ENCODE measurements at places on chromosomes 12 and 14.

- DNase-seq, result peak; percentile 78
Observed at GRCh38 chr12:5480218-5480937, 48.5 kb downstream of the NTF3 start.

DNA sequence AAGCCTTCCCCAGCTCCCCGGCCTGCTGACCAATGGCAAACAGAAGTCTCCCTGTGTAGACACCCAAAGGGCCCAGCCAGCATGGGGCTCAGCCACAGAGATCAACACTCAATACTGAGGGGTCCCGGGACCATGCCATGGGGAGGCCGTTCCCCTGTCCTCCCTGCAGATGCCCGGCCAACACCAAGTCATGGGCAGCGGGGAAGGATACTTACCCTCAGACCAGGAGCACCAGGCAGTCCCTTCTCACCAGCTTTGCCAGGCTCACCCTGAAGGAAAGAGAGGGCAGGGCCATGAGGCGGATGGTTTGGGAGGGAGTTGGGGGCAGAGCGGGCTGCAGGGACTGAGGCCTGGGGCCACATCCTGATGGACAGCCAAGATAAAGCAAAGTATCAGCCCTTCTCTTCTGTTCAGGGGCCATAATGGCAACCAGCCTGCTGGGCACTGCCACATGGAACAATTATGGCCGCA, 19.9 kb downstream of the COL2A1 start:
- DNase-seq, result no peak

GRCh38 chr12:54127538-54128259, 61.1 kb downstream of the SMUG1 start:
- no peak for DNase-seq

GRCh38 chr12:42163913-42164312, 19.2 kb upstream of the GXYLT1 start:
- no peak for DNase-seq

DNA sequence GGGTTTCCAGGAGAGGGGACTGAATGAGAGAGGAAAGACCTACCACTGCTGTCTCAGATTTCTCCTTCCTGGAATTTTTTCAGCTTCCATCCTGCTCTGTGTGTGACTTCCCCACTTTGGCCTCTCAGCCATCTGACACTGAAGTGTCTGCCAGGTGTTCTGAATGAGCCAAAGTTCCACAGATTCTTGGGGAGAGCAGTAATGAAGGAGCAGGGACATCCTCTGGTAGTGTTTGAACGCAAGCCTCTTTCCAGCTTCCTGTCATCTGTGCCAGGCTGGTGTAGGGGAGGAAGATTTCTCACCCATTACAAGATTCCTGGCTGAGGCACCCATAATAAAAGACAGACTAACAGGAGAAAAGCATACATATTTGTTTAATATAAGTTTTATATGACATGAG, 141.7 kb upstream of the NRXN3 start:
- no peak for DNase-seq

DNA sequence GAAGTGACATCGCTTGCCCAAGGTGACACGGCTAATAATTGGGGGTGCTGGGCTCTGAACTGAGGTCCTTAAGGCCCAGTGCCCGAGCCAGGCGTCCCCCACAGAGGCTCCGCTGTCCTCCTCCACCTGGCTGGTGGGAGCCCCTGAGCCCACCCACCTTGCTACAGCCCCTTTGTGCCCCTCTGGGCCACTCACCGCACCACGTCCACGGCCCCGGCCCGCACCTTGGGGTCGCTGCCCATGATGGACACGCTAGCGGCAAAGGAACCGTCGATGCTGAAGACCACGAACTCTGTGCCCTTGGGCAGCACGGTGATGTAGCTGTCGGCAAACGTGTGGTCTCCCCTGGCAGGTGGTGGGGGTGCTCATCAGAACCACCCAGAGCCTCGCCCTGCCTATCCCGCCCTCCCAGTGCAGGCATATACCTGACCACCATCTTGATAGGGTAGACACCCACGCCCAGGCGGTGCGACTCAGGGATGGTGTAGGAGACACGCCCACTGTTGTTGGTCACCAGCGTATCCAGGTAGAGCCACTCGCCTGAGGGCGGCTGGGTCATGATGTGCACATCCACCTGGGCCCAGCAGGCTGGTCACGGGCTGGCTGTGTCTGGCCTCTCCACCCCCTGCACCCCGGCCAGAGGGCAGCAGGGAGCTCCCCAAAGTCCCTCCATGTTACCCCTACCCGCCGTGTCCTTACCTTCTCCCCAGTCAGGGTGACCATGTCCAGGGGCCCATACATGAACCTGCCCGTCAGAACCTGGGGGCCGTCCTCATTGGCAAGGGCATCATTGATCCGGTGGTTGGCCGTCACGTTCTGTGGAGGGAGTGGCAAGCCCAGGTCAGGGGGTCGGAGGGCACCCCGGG, 6.8 kb downstream of the ARL6IP4 start:
- DNase-seq, result no peak

GRCh38 chr14:77309131-77309530, 11.6 kb downstream of the POMT2 start:
- DNase-seq, result no peak

- DNase-seq, result no peak
Observed at GRCh38 chr14:51224551-51224950, 15.5 kb upstream of the TMX1 start.

DNA sequence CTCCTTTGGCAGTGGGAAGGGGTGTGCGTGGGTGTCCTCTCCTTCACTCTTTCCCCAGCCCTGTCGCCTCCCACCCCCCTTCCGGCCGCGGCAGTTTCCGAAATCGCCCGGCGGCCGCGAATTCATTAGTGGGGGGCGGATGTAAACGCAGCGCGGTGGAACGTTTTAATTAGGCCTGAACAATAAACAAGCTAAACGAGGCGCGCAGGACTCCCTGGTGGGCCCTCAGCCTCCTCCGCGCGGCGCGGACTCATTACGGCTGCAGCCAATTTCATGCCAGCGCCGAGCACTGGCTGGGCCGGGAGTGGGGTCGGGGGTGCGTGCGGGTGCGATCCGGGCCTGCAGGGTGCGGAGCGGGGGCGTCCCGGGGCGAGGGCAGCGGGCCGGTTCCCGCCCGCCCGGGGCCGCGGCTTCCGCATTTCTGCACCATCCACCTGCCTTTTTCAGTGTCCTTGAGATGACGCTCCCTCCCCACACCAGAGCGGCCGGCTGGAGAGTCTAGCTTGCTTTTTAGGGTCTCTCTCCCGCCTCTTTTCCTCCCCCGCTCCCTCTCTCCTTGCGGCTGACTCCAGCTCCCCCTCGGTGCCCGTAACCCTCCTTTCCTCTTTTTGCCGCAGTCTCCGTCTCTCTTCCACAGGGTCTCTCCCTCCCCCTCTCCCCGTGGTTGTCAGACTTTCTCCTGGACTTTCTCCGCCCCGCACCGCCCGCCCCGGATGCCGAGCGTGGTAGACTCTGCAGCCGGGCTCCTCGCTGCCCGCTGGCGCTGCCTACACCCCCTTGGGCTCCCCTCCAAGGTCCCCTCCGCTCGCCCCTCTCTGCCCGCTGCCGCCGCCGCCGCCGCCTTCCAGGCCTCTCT, at the start of gene CISTR:
Gene CISTR, minus strand, starts transcription at position 644 of the 856 bp plus-strand sequence.
- peak; percentile 91 for DNase-seq

- no peak for DNase-seq
Observed at GRCh38 chr12:89685363-89685972, 23.2 kb downstream of the ATP2B1 start.

- DNase-seq, result no peak
Observed at GRCh38 chr14:77249286-77249685, 21.7 kb downstream of the NGB start.

All from retina (tissue), 1 donor.